ENCODE measurements at places on chromosomes 7 and 10.

- peak; percentile 40 for DNase-seq
These were observed 135.8 kb downstream of the ARID5B start for GRCh38 chr10:62037166-62037831.

DNA sequence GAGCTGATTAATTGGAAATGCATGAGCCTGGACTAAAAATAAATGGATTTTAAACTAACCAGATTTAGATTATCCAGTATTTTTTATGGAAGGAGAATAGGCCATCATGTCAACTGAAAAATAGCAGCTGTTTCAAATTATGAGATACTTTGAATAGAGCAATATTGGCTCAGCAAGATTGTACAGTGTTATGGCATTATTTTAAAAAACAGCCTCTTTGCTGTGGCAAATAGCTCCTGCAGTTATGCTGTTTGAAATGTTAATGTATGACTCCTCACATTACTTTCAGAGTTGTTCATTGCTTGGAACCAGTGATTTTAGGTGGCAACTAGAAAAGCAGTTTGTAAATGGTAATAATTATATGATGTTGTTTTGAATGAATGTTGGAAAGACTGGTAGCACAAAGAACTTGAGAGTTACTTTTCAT is 244.5 kb downstream of the KIAA1217 start:
- DNase-seq: peak; percentile 59

- DNase-seq: no peak
These were observed 7.4 kb downstream of the LRRC20 start for GRCh38 chr10:70374775-70375614.

DNA sequence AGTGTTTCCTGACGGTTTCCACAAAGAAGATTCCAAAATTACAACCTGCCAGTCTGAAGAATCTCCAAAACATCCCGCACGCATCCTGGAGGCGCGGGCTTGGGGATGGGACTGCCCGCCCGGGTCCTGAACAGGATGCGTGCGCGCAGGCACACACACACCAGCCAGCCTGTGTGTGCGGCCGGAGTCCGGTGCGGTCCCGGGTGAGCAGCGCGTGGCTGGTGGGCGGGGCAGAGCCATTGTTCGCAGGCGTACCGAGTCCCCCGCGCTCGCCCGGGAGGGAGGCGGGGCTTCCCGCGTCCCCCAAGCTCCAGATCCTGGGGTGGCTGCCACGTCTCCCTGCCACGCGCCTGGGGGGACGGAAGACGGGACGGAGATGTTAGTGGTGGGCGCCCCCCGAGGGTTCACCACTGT is 675 bp upstream of the SCD start:
- DNase-seq: peak; percentile 74

GRCh38 chr7:1296356-1296981 is 63.8 kb downstream of the UNCX start:
- DNase-seq: no peak

- DNase-seq: no peak
These were observed 49.8 kb upstream of the FAM133B start for GRCh38 chr7:92639966-92640365.

- no peak for DNase-seq
These were observed 58.4 kb upstream of the ETV1 start for GRCh38 chr7:14047709-14048399.

GRCh38 chr7:137998250-137998649 is 3.6 kb downstream of the CREB3L2 start:
- DNase-seq: no peak

GRCh38 chr7:134174795-134175261 is 47.7 kb downstream of the LRGUK start:
- DNase-seq: peak; percentile 8

DNA sequence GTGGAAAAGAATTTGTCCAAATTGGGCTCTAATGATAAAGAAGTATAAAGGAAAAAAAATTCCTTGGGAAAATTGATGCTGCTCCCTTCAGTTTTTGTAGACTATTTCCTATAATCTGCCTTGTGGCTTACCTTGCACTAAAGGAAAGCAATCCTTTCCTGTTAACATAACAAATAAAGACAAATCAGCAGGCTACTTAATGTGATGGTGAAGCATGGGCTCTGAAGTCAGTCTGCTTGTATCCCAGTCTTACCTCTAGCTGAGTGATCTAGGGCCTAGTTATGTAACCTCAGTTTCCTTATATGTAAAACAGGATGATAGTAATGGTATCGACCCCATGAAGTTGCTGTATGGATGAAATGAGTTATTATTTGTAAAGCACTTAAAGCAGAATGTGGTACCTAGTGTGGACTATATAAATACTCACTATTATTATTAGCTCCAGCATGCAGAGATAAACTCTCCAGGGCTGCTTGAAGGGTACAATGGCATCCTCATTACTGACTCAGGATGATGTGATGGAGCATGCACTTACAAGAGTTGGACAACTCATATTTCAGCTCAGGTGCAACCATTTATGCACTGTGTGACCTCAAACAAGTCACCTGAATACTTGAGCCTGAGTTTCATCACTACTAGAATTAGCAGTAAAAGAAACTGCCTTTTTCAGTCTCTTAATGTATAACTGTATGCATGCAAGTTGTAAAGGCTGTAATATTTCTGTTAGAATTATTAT is 156.1 kb downstream of the DKK1 start:
- no peak for DNase-seq

- DNase-seq: no peak
These were observed 36.6 kb downstream of the KIAA1549 start for GRCh38 chr7:138944592-138944991.

GRCh38 chr7:54738737-54739136 is 20.3 kb downstream of the SEC61G start:
- no peak for DNase-seq

- peak; percentile 83 for DNase-seq
These were observed at the start of gene AEBP1 for GRCh38 chr7:44103923-44104859. AEBP1 (plus strand) TSS chr7:44104345; CDS start chr7:44104666, 321 bp downstream.

GRCh38 chr7:38775506-38776175 is 133.3 kb downstream of the VPS41 start:
- DNase-seq: no peak

DNA sequence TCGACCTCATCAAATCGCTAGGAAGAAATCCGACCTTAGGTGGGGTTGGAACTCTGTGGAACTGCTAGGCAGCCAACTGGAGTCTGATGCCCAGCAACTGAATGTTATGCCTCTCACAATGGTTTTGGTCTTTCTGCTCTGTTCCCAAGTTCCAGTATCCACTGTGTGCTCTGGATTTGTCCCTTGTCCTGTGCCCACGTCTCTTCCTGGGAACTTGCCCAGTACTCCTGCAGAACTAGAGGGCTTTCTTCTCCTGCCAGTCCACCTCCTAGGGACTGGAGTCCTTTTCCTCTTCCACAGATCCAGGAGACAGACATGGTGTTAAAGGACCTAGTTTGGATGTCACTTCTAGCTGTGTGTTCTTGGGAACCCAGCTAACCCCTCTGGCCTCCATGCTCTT is 26.6 kb downstream of the PRTFDC1 start:
- DNase-seq: no peak

DNA sequence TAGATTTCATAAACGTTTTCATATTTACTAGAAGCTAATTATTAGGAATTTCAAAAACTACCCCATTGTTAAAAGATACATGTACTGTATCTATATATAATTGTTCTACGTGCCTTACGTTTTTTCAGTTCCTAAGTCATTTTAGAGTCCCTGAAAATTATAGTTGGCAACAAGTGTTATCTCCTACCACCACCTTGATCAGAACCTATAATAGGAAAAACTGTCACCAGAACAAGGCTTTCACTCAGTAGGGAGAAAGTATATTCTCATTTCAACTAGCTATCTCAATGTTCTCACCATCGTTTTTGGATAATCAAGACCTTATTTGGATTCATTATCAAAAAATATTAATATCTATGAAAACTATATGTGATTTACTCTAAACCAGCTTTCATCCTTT is 107.7 kb downstream of the CPEB3 start:
- DNase-seq: no peak

DNA sequence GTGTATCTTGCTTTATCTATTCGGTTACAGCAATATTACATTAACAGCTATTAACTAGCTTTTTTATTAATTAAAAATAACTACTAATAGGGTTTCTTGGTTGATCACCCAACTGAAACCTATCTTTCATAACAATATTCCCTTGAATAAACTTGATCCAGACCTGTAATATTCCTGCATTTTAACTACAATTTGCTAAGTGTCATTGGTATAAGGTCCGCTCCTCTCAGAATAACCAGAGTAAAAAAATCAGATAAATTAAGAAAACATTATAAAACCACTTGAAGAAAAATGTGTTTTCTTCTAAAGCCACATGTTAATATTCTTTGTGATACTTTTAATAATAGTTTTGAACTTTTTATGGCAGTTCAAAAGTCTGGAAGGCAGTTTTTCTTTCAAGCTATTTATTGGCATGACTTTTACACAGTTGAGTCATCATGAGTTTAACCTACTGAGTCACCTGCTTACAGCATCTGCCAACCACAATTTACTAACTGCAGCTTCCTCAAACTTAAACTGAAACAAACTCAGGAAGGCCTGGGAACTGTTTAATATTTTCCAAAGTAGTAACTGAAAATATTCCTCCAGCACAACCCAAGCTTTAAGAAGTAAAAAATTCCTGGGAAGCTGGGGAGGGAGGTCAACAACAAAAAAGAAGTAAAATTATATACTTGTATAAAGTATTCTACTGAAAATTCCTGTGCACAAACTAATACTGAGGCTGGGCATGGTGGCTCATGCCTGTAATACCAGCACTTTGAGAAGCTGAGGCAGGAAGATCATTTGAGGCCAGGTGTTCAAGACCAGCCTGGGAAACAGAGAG is 103.2 kb downstream of the NRBF2 start:
- DNase-seq: peak; percentile 90

DNA sequence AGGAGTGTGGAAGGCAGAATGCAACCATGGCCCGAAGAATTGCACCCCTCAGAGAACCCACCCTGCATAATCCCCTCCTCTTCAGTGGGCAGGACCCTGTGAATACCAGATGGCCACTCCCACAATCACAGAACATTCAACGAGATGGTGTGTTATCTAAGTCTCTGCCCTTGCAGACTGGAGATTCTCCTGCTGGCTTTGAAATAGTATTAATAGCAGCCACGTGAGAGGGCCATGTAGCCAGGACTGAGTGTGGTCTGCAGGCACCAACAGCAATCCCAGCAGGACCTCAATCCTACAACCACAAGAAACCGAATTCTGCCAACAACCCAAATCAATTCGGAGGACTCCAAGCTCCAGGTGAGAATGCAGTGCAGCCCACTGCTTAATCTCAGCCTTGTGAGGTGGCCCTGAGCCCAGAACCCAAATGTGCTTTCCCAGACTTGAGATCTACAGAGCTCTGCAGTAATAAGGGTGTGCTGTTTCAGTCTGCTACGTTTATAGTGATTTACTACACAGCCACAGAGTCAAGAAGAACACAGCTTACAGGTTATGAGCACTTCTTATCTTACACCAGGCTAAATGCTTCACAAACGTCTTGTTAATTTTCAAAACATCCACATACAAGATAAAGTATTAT is 72.1 kb downstream of the VOPP1 start:
- no peak for DNase-seq

- DNase-seq: no peak
These were observed 354.6 kb upstream of the SHH start for GRCh38 chr7:156166692-156167416.

GRCh38 chr10:72285972-72286521 is 12.3 kb downstream of the DDIT4 start:
- no peak for DNase-seq

DNA sequence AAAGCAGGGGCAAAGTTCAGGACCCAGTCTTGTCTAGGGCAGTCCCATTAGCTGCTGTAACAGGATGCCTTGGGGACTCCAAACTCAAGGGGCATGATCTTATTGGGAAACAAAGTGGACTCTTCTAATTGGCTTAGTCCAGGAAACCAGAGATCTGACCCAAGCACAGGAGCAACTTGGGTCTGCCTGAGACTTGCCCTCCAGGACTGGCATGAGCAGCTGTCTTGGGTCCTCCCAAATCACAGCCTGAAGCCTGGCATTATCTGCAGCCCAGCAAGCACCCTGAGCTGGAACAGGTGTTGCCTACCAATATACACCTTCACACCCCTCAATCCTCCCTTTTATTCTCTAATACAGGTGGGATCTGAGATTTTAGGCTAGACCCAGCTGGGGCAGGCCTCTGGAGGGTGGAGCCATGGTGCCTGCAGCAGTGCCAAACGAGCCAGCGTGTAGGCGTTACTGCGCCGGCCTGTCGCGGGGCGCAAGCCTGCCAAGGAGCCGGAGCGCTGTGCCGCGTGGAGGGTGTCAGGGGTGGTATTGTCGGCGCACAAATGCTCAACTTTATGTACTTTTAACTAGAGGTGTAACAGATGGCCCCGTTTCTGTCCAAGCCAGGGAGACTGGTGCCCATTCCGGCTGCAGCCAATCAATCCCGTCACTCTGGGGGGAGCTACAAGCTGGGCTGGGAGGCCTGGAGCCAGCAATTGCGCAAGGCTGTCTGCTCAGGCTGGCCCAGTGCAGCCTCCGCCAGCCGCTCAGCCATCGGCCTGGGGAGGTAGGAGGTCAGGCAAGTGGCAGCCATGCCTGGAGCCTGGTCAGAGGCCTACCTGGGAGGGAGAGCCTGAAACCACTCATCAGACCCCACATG is 12.8 kb upstream of the LBX1 start:
- DNase-seq: peak; percentile 71

- DNase-seq: no peak
These were observed 25.7 kb downstream of the IKZF1 start for GRCh38 chr7:50330254-50330653.

DNA sequence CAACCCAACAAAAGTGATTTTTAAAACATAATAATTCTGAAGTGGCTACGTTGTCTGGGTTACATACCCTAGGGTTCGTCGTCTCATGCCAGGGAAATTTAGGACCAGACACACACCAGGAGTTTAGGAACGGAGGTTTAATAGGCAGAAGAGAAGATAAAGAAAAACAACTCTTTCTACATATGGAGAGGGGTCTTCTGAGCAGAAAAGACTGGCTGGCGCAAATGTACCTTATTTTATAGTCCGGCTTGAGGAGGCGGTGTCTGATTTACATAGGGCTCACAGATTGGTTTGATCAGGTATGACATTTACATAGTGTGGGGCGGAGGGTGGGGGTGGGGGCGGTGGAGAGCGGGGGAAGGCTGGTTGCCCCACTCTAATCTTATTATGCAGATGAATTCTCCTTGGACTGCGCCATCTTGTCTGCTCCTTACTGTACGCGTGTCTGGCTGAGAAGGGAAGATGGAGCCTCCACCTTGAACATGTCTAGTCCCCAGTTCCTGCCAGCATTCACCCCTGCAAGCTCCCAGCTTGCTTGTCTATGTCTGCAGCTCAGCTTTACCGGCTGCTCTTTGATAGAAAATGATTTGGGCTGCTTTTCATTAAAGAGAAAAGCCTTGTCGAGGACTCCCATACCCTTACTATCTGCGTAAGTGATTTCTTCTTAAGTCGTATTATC is 98.7 kb downstream of the RALA start:
- DNase-seq: no peak

GRCh38 chr10:103451091-103451813 is 918 bp downstream of the CALHM2 start:
- peak; percentile 70 for DNase-seq

DNA sequence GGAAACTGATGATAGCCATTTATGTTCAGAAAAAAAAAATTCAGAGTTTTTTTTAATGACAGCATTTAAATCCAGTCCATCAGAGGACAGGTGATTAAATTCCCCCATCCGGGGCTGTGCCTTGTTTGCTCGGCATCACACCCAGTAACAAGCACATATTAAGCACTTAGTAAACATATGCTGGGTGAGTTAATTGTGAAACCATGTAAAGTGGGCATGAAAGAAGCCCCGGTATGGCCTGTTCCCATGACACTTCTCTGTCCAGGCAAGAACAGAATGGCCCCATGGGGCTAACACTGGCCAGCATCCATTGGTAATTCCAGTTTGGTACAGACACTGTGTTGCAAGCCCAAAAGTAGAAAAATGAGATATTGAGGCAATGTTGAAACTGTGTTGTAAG is 220.8 kb upstream of the RNF32 start:
- DNase-seq: no peak

- DNase-seq: no peak
These were observed 17.3 kb upstream of the DUSP5 start for GRCh38 chr10:110480387-110480786.

Measured in muscle of leg (tissue), 16 donors.